ENCODE measurements at places on chromosomes 6 and 20.

DNA sequence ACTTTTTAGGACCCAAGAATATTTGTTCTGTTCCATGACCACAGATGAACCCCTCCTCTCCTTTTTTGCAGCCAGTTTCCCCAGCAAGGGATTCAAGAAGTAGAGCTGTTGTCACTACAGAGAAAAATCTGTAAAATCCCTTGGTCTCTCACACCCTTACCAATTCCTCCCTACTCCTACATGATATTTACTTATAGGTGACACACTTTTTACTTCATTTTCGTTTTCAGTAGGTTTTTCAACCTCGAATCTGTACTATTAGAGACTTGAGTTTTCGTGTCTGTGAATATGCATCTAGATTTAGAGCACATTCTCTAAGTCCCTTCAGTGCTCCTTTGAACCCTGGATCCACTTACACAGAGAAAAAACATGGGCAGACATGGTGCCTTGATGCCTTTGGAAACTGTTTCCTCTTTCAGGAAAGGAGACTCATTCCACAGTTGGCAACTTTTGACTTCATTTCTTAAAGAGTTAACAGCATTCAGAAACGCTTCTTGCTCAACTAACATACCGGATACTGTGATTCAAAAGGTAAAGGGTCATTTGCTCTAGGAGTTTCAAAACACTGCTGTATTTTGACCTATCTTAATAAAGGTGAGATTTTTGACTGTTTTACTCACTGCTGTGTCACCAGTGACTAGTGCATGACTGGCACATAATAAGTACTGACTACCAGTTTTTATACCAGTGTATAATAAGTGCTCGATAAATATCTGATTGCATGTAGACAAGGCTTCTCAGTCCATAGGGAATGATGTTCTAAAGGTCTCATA lies 50.6 kb downstream of the LAMA4 start:
- DNase-seq: no peak

- DNase-seq: no peak
Observed at GRCh38 chr6:42899871-42900270, 16.0 kb upstream of the PTCRA start.

DNA sequence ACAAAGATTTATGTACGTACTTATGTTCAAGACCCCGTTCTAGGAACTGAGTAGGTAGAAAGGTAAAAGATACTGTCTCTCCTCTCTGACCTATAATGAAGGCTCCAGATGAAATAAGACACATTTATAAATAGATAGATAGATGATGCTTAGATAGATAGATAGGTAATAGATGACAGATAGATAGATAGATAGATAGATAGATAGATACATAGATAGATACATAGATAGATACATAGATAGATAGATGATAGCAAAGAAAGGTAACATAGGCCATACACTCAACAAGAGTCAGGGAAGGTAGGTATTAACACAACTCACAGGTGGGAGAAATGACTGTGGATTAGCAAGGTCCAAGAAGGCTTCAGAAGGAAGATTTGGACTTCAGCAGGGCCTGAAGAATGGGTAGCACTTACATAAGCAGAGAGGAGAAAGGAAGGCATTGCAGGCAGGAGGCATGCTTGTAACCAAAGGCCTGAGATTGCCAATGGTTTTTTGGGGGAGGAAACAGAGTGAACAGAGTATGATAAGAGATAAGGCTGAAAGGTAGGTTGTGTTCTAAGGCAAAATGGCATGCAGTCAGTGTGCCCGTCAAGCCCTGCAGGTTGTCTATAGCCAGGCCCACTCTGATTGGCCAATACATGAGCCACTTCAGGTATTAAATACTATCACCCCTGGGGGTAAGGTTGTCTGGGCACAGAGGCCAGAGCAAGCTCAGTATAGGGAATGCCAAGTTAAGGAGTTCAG lies 7.7 kb upstream of the MYB start:
- no peak for DNase-seq

DNA sequence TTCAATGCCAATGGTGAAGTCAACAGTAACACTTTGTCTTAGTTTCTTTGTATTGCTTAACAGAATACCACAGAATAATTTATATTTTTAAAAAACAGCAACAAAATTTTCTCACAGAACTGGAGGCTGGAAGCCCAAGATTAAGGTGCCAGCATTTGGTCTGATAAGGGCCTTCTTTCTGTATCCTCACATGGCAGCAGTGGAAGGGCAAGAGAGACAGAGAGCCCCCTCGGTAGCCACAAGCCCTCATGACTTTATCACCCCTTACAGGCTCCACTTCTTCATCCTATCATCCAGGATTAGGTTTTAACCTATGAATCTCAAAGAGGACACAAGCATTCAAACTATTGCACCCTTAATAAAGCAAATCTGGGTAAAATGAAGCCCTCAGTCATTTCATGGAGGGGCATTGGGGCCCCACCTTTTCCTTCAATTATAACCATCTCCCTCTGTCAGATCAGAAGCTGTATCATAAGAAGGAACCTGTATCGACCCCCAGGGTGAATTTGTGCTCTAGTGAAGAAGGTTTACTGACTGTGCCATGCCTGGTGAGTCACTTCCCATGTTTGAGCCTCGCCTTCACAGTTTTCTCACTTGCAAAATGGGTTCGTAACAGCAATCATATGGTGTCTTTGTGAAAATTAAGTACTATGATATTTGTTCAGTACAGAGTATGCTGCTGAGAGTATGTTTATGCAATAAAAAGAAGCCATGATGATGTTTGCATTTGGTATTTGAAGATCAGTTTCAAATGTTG lies 178.2 kb downstream of the LRFN2 start:
- no peak for DNase-seq

DNA sequence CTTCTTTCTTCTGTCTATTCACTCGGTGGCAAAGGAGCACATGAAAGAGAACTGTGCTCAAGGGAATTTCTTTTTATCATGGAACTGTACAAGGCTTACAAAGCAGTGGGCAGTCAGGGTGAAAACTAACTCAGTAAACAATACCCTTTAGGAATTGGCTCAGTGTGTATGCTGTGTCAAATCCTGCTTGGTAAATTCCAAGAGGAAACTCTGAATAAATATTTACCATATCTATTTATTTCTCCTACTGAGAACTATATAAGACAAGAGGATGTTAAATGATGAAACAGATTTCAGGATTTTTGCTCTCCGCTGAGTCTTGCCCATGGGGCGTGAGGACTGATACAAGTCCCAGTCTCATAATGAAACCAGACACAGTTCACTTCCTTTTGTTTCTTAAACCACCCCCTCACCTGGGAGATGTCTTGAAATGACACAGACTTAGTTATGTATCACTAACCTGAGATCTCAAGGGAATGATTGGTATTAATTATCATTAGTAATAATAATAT lies 188.8 kb downstream of the BACH2 start:
- DNase-seq: no peak

DNA sequence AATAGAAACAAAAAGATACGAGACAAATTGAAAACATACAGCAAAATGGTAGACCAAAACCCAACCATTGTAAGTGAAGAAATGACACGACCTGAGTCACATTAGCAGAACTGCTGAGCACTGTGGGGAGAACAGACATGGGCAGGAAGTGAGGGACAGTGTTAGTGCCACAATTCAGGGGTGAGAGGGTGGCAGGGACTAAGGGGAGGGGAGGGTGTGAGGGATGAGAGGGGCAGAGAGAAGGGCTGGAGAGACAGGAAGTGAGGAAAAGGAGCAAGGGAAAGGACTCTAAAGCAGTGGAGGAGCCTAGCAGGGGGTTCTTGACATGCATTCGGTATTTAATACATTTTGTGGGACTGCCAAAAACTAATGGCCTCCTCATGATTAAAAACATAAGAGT lies 45.0 kb upstream of the TRIM26 start:
- DNase-seq: no peak

DNA sequence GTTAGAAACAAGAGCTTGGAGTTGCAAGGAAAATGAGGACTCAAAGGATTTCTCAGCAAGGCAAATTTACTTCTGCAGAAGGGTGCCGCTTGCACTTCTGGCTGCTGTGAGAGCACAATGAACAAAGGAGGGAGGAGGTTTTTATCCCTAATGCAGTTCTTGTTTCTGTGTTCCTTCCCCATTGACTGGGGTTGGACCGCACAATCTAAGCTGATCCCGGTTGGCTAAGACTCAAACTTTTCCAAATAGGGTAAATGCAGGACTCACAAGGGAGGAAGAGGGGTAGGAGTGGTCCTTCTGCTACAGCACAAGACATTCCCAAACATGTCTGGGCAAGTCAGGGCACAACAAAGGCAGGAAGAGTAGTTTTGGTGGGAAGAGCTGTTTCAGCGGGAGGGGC lies 249.6 kb upstream of the MOCS1 start:
- no peak for DNase-seq

DNA sequence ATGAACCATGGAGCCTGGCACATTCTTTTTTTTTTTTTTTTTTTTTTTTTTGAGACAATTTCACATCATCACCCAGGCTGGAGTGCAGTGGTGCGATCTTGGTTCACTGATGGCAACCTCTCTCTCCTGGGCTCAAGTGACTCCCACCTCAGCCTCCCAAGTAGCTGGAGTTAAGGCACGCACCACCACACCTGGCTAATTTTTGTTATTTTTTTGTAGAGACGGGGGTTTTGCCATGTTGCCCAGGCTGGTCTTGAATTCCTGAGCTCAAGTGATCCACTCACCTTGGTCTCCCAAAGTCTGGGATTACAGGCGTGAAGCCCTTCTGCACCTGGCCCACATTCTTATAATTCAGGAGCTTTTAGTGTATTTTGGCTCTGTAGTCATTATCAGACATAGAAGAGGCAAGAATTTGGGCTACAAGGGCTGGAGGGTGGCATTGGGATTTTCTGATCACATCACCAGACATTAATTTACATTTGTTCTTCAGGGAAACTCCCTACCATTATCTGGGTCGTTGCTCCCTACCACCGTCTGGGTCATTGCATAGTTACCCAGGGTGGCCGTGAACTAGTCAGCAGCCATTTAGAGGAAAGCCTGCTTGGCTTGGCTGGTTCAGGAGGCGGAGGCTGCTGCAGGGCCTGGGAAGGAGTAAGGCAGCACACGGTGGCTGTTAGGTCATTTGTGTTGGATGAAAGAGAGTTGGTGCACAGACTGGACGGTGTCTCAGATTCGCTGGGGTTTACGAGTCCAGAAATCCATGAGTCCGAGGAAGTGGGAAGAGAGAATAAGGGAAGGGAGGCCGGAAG lies 17.6 kb downstream of the ARID1B start:
- no peak for DNase-seq

DNA sequence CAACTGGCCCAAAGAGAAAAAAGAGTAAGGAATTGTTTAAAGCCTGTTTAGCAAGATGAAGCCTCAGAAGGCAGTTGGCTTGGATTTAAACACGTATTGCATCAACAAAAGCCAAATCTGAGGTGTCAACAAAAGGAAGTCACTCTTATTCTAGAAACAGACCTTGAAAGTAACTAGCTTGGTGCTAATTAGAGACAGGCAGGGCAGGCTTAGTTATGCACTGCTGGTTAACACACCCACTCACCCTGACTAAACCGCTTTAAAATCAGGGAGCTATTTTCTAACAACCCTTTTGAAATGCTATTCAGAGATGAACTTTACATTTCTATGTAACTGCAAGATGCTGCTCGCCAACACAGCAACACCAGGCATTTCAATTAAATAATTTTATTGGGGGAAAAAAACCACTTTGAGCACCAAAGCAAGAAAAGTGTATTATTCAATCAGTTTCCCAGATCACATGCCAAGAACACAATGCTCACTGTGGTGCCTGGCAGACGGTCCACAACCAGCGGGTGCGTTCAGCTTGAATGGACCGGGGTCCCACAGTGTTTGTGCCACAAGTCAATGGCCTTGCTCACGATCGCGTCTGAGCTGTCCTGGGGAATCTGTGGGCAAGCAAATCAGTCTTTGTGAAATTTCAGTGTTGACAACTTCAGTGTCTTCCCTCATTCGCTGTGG lies 23.6 kb downstream of the TBC1D7 start:
- no peak for DNase-seq

GRCh38 chr20:4709261-4710105 lies 12.2 kb upstream of the PRND start:
- no peak for DNase-seq

GRCh38 chr6:5025911-5026819 lies 22.3 kb upstream of the RPP40 start:
- no peak for DNase-seq

DNA sequence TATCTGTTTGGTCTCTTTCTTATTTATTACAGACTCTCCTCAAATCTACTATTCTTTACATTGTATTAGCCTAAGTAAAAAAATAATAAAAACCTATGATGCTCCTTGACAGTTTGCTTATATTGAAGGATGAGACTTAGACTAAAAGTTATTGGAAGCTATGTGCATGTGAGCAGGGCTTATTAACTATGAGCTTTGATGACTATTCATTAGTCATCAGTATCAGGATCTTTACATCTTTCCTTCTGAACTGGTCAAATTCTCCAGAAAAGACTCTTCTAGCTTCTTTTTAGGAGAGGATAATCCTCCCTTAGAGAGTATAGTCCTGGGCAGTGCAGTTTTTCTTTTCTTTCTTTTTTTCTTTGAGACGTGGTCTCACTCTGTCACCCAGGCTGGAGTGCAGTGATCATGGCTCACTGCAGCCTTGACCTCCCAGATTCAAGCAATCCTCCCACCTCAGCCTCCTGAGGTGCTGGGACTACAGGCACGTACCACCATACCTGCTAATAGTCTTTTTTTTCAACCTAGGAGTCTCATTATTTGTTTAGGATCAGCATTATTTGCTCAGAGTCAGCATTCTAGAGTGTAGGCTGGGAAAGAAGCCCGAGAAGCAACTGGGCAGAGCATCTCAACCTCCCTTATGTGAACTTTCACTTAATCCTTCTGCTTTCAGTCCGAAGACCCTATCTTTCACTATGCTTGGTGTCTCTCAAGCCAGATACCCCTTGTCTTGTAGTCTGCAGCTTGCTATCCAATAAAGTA lies 37.1 kb upstream of the YWHAB start:
- no peak for DNase-seq

DNA sequence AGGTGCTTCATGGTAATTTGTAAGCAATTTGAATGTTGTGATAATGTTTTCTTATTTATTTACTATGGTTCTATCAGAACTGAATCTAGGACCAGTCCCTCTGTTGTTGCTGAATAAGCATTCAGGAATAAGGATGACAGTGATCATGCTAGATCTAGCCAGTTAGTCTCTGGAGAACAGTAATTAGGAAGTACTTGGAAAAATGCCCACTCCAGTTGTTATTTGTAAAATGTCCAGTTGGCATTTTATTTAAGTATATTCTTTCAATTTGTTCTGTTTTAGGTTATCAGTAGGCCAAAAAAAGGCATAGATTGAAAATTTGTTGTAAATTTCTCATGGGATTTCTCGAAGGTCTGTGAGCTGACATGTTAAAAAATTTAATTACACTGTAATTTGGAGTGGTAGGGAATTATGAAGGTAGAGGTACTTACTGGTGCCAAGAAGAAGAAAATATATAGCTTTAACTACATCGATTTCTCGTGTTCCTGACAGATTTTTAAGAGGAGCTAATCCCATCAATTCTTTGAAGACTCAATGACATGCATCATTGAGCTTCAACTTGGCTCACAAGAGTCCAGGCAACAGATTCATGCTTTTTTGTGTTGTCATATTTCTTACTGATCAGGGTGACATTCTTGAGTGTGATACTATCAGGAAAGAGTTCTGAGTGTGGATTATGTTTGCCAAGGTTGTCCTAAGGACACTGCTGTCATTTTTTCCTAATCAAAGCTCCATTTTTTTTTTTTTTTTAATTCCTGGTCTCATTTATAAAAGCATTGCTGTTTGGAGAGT lies 177.3 kb downstream of the CARMIL1 start:
- DNase-seq: no peak

Data from NCI-H1048 (cell line).